ENCODE measurements at places on chromosomes 4 and X. TPM values are rescaled to one million over a fixed set of nuclear protein-coding genes. Genes with fewer than 3 reads are reported as not detected.

Gene GPR119
- total RNA-seq, result not detected

Gene CCNA2
- 26.4 TPM for total RNA-seq

Gene OTC
- total RNA-seq, result not detected

Gene FHIP1A
- total RNA-seq, result 1.3 TPM

Gene IL13RA2
- total RNA-seq, result 20.0 TPM

Gene FAM9B
- total RNA-seq, result not detected

Gene EXOSC9
- total RNA-seq, result 36.5 TPM

Gene RPA4
- 1.0 TPM for total RNA-seq

Gene BCLAF3
- 8.9 TPM for total RNA-seq

Gene UGT2B10
- not detected for total RNA-seq

Gene NAT8L
- 0.11 TPM for total RNA-seq

Gene RAB41
- total RNA-seq, result not detected

Gene HTRA3
- total RNA-seq, result 13.0 TPM

Data from articular chondrocyte of knee joint (primary cell).